ENCODE measurements at places on chromosomes 5 and 9. TPM values are rescaled to one million over a fixed set of nuclear protein-coding genes. Genes with fewer than 3 reads are reported as not detected.

DNA sequence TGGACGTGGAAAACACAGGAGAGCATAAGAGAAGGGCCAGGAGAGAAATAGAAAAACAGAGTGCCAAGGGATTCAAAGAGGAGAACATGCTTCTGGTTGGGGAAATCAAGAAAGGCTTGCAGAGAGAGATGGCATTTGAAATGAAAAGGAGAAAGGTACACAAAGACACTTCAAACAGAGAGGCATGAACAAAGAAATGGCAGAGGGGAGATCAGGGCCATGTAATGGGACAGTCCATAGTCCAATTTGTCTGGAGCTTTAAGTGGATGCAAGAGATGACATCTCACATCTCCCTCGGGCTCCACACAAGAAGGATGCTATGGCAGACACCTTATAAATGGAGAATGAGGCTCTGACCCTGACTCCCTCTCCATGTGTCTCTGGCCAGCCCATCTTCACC, 331.1 kb downstream of the MLLT3 start:
- no peak for DNase-seq

Gene OCLN
- total RNA-seq = 4.0 TPM

DNA sequence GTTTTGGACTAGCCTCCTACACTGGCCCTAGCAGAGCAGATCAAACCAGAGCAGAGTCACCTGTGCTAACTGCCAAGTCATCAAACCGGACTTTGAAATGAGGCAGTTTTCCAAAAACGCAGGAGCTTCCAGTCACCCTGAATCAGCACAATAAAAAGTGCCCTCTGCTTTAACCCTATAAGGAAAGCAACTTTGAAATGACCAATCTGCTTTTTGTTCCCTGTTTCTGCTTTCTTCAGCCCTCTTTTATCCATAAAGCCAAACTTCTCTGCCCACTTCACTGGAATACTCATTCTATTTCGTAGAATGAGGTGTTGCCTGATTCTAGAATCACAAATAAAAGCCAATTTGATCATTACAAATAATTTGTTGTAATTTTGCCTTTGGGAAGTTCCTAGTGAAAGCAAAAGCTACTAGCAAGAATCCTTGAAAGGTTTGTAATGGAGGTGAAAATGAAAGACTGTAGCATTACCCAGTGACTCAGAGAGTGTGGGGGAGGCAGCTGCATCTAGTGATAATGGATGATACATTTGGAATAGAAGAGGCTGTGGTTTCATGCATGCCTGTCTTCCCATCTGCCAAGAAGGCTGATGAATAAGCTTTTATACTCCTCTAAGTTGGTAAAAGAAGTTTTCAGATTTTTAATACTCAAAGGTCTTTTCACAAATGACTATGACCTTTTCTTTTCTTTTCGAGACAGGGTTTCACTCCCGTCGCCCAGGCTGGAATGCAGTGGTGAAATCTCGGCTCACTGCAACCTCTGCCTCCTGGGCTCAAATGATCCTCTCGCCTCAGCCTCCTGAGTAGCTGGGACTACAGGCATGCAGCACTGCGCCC, 14.9 kb downstream of the SPAAR start:
- peak; percentile 90 for DNase-seq

Gene ORM2
- total RNA-seq = not detected

DNA sequence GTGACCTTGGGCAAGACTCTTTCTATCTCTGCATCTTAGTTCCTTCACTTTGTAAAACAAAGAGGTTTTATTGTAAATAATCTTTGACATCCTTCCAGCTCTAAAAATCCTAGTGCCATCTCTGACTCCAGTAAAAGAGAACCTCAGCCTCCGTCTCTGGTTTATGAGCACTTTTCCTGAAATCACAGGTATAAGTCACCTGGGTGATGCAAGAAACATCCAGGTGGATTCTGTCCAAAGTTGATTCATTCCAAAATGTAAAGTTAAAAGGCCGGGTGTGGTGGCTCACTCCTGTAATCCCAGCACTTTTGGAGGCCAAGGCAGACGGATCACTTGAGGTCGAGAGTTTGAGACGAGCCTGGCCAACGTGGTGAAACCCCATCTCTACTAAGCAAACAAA, 21.1 kb upstream of the UBAP2 start:
- DNase-seq = no peak

DNA sequence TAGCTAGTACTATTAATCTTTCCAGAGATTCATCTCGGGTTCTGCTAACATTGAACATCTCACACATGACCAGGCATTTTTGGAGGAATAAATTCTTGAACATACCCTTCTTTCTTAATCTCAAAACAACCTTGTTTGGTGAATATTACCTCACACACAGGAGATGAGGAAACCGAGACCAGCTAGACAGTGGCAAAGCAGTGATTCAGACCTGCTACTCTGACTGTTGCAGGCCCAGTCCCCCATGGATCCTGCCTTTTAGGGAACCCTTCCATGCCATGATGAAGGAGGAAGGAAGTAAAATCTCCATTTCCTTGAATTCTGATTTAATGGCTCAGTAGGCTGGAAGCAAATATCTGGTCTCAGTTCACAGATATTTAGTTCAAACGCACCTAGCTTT, 2.6 kb downstream of the PCSK5 start:
- no peak for DNase-seq

Gene SLCO6A1
- total RNA-seq = not detected

Gene PCSK5
- total RNA-seq = 2.3 TPM

Measured in HT1080 (cell line).